ENCODE measurements at places on chromosomes 7 and 10.

DNA sequence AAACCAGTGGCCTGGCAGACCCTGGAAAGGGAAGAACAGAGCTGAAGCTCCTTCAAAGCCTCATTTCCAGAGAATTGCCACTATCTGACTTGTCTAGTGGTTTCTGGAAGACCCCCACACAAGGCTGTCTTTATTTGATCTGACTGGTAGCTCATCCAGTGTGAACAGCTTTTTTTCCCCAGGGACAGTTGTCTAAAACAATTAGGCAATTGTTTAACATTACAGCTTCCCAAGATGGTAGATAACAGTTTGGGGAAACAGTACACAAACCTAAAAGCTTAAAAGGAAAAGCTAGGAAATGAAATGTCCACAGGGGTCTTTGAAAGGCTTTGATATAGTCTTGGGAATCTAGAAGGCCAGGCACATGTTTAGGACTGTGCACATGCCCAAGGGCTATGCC, 203.4 kb upstream of the CTBP2 start:
- DNase-seq = no peak
- H3K36me3 ChIP-seq = no peaks in the 10 kb centered on the region
- H3K4me3 ChIP-seq = no peak overlapping the region
- H3K27ac ChIP-seq = no peak overlapping the region
- no peaks in the 10 kb centered on the region for H3K27me3 ChIP-seq

DNA sequence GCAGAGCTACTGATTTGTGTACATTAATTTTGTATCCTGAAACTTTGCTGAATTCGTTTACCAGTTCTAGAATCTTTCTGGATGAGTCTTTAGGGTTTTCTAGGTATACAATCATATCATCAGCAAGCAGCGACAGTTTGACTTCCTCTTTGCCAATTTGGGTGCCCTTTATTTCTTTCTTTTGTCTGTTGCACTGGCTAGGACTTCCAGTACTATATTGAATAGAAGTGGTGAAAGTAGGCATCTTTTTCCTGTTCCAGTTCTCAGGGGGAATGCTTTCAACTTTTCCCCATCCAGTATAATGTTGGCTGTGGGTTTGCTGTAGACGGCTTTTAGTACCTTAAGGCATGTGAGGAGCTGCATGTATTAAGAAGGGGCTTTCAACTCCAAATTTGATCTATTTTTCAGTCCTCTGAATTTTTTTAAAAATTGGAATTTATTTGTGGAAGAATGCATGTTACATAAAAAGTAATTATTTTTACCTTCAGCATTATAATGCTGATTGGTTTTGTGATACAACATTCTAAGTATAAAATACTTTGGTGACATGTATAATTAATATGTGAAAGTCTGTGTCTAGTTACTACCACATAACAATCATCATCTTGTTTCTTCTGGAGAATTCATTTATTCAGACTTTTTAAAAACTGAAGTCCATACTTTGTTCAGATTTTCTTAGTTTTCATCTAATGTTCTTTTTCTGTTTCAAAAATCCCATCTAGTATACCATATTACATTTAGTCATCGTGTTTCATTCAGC, 49.6 kb downstream of the CPED1 start:
- peaks cover 15% of the 10 kb centered on the region for H3K4me1 ChIP-seq
- DNase-seq = no peak
- no peak overlapping the region for H3K4me3 ChIP-seq
- no peak overlapping the region for H3K27ac ChIP-seq
- H3K36me3 ChIP-seq = no peaks in the 10 kb centered on the region

DNA sequence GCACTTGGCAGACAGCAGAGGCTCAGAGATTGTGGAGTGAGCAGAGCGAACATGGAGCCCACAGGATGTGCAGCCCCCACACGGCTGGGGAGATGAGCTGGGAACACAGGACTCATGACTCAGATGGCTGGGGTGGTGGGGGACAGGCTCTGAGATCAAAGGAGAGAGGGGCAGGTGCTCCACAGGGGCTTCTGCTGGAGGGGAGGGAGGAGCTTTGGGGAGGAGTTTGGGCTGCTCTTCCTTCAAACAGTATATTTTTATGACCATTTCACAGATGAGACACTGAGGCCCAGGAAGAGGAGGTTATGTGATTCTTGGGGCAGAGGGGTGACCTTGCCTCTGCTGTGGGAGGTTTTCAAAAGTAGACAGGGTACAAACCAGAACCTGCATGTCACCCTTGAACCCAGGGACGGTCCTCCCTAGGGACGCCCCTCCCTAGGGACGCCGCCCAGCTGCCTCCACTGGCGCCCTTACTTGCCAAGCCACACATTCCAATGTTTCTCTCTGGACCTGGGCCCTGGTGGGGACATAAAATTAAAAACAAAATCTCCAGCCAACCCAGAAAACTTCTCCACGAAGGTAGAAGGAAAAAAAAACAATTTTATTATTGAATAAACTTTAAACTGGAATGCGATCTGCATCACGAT, 981 bp upstream of the CRYGN start:
- no peak for DNase-seq
- H3K36me3 ChIP-seq = no peaks in the 10 kb centered on the region
- peaks cover 25% of the 10 kb centered on the region for H3K27me3 ChIP-seq
- H3K27ac ChIP-seq = no peak overlapping the region
- H3K4me1 ChIP-seq = no peaks in the 10 kb centered on the region

DNA sequence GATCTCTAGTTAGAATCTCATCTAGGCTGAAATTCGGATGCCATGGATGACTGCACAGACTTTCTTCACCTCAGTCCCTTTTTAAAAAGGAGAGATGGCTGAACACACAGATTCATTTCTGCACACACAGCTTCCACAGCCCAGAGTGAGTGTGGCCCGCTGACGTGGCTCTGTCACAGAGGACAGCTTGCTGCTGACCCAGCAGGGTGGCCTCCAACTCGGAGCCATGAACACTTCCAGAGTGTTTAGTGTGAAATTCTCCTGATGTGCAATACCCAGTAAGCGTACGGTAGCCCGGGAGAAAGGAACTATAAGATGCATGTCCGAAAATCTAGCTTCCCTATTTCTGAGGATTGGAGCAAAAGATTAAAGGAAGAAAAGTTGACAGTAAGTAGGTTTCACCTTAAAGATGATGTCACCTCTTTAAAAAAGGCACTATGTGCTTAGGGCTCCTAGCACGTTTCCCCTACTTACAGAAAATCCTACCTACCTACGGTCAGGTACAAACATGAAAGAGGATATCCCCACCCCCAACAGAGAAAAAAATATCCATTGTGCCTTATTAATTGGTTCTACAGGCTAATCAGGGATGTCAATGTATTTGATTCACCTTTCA, 162.2 kb downstream of the RAPGEF5 start:
- H3K27me3 ChIP-seq = no peaks in the 10 kb centered on the region
- no peak for DNase-seq
- H3K4me3 ChIP-seq = no peak overlapping the region
- H3K36me3 ChIP-seq = no peaks in the 10 kb centered on the region

GRCh38 chr7:134084488-134085144, 42.5 kb upstream of the LRGUK start:
- no peak for DNase-seq
- H3K36me3 ChIP-seq = no peaks in the 10 kb centered on the region
- no peak overlapping the region for H3K27ac ChIP-seq
- H3K4me3 ChIP-seq = no peak overlapping the region

- no peaks in the 10 kb centered on the region for H3K36me3 ChIP-seq
- peaks cover 14% of the 10 kb centered on the region for H3K4me1 ChIP-seq
- no peak overlapping the region for H3K27ac ChIP-seq
- no peak overlapping the region for H3K4me3 ChIP-seq
- H3K27me3 ChIP-seq = no peaks in the 10 kb centered on the region
Observed at GRCh38 chr10:109892931-109893330, 30.4 kb downstream of the XPNPEP1 start.

GRCh38 chr7:5636446-5636835, 145.0 kb downstream of the RNF216 start:
- peak overlapping the region; percentile 16 for H3K27ac ChIP-seq
- no peak overlapping the region for H3K4me3 ChIP-seq
- DNase-seq = peak; percentile 51
- no peaks in the 10 kb centered on the region for H3K36me3 ChIP-seq
- no peaks in the 10 kb centered on the region for H3K27me3 ChIP-seq

DNA sequence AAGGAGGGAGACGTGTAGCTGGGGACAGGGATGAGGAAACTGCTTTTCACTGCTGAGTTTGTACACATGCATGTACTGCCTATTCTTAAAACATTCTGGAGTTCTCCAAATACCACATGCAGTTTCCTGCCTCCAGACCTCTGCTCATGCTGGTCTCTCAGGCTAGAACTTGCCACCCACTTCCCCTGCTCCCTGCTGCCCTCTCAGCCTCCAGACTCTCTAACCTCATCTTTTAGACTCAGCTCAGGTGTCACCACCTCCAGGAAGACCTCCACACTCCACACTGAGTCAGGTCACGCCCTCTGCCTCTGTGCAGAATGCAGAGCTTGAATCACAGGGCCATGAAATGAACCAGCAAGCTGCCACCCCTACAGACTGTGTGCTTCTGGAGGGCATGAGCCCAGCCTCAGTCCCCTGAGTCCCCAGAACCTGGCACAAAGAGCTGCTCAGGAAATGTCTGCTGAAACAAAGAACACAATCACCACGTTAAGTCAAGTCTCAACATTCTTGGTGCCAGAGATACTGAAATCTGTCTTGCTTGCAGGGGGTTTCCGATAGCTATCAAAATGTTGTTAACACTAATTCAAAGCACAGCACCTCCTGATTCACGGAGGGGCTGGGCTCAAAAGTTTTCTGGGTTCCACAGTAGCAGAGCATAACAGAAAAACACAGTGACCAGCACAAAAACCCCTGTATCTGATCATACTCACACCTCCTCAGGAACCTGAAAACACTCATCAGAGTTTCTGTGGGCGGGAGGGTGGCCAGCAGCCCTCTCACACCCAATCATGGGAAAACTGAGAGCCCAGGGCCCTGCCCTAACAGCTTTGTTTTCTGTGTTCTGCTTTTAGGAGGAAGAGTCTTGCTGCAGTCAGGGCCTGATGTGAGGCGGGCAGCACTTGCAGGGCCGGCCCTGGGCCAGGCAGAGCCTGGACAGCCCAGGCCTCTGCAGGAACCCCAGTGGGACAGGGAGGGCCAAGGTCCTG, 21.1 kb downstream of the FAM53B start:
- no peak overlapping the region for H3K27ac ChIP-seq
- no peak overlapping the region for H3K4me3 ChIP-seq
- no peaks in the 10 kb centered on the region for H3K36me3 ChIP-seq
- H3K27me3 ChIP-seq = no peaks in the 10 kb centered on the region

DNA sequence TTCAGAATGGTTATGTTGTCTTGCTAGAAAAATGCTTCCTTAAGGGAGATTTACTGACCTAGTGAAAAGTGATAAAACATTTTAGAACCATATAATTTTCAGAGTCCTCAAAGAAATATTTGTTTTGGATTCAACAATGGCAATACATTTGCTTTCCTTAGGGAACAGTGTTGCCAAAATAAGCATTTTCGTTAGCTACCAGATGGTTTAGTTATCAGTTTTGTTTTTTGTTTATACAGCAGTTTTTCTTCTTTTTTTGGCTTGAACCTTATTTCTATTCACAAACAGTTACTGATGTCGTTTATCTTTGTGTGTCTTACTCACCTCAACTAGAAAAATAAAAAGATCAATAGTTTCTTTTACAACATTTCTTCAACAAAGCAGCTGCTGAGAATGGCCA, 48.6 kb downstream of the EXOC4 start:
- H3K4me3 ChIP-seq = no peak overlapping the region
- peak; percentile 78 for DNase-seq
- H3K36me3 ChIP-seq = no peaks in the 10 kb centered on the region
- peaks cover 3% of the 10 kb centered on the region for H3K4me1 ChIP-seq

- no peaks in the 10 kb centered on the region for H3K27me3 ChIP-seq
- H3K27ac ChIP-seq = no peak overlapping the region
- H3K4me3 ChIP-seq = no peak overlapping the region
- no peaks in the 10 kb centered on the region for H3K36me3 ChIP-seq
Observed at GRCh38 chr10:59314268-59314667, 48.1 kb downstream of the FAM13C start.

DNA sequence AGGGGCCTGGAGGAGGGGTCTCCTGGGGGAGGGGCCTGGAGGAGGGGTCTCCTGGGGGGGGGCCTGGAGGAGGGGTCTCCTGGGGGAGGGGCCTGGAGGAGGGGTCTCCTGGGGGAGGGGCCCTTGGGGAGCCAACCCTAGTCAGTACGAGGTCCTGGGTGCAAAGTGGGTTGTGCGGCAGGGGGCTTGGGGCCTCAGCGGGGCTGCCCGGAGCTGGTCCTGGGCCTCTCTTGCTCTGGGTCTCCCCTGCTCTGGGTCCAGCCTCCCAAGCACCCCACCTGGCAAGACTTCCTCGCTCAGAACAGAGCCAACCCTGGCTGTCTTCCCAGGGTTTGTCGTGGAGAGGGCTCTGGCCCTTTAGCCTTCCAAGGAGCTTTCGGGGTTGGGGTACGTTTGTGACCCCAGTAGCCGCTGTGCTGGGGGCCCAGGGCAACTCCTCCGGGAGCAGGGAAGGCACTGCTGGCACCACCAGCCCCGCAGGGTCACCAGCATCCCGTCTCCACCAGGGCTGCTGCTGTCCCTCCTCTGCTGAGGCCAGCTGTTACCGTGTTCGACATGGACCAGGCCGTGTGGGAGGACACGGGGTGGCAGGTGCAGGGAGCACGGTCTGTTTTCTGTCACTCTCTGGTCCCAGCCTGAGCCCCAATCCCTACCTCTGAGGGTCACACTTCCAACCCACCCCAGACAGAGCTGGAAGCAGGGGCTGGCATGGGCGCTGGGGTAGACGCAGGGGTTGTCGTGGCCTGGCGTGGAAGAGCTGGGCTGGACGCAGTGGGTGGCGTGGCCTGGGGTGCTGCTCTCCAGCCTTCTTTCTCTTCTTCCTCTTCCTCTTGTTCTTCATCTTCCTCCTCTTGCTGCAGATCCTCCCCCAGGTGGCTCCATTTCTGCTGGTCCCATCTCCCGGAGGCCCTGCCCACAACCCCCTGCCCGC, 22.8 kb downstream of the PWWP2B start:
- H3K27me3 ChIP-seq = no peaks in the 10 kb centered on the region
- DNase-seq = no peak
- H3K4me3 ChIP-seq = no peak overlapping the region
- H3K4me1 ChIP-seq = peaks cover 15% of the 10 kb centered on the region
- no peaks in the 10 kb centered on the region for H3K36me3 ChIP-seq

- H3K4me3 ChIP-seq = no peak overlapping the region
- H3K4me1 ChIP-seq = no peaks in the 10 kb centered on the region
- DNase-seq = no peak
- no peaks in the 10 kb centered on the region for H3K27me3 ChIP-seq
- no peak overlapping the region for H3K27ac ChIP-seq
Observed at GRCh38 chr7:5143935-5144903, 45.8 kb upstream of the WIPI2 start.

- H3K4me3 ChIP-seq = no peak overlapping the region
- no peaks in the 10 kb centered on the region for H3K36me3 ChIP-seq
- no peak for DNase-seq
- H3K4me1 ChIP-seq = no peaks in the 10 kb centered on the region
- no peak overlapping the region for H3K27ac ChIP-seq
Observed at GRCh38 chr10:133474027-133474426, 20.3 kb downstream of the SCART1 start.
